ENCODE measurements at places on chromosomes 6 and 20.

GRCh38 chr20:43681468-43681942, 14.6 kb downstream of the MYBL2 start:
- H3K27ac ChIP-seq: no peak overlapping the region
- no peak for DNase-seq
- H3K4me1 ChIP-seq: no peaks in the 10 kb centered on the region
- no peaks in the 10 kb centered on the region for H3K27me3 ChIP-seq
- no peak overlapping the region for H3K4me3 ChIP-seq

DNA sequence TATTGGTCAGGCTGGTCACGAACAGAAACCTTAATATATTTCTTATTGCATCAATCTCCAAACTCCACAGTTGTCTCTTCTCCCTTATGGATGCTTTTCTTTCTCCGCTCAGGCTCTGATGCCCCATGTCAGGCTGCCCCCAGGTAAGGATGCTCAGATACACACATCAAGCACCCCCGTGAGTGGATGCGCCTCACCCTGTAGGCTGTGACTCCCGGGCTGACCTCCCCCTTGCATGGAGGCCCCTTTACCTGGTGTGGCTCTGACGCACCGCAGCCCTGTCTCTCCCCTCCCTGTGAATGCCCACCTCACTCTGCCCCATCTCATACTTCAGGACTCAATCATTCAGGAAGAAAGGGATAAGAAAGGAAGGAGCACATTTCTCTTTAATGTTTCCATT, 19.1 kb upstream of the RANBP9 start:
- no peak overlapping the region for H3K27ac ChIP-seq
- H3K36me3 ChIP-seq: no peaks in the 10 kb centered on the region
- no peaks in the 10 kb centered on the region for H3K4me1 ChIP-seq
- H3K4me3 ChIP-seq: no peak overlapping the region

GRCh38 chr6:36754582-36755434, 57.2 kb downstream of the RAB44 start:
- no peaks in the 10 kb centered on the region for H3K4me1 ChIP-seq
- H3K4me3 ChIP-seq: no peak overlapping the region
- no peaks in the 10 kb centered on the region for H3K36me3 ChIP-seq
- DNase-seq: no peak

GRCh38 chr20:50659975-50660670, 31.2 kb downstream of the RIPOR3 start:
- peak overlapping the region; percentile 49 for H3K27ac ChIP-seq
- H3K4me1 ChIP-seq: no peaks in the 10 kb centered on the region
- no peak overlapping the region for H3K4me3 ChIP-seq

GRCh38 chr6:43968110-43968965, 158.9 kb downstream of the MRPL14 start:
- no peak for DNase-seq
- H3K4me3 ChIP-seq: no peak overlapping the region
- H3K27me3 ChIP-seq: no peaks in the 10 kb centered on the region
- no peaks in the 10 kb centered on the region for H3K36me3 ChIP-seq
- H3K4me1 ChIP-seq: peaks cover 21% of the 10 kb centered on the region
- H3K27ac ChIP-seq: no peak overlapping the region

GRCh38 chr6:87277123-87277522, 45.3 kb upstream of the SMIM8 start:
- H3K27me3 ChIP-seq: no peaks in the 10 kb centered on the region
- no peaks in the 10 kb centered on the region for H3K36me3 ChIP-seq
- no peaks in the 10 kb centered on the region for H3K4me1 ChIP-seq
- H3K27ac ChIP-seq: no peak overlapping the region
- DNase-seq: no peak
- no peak overlapping the region for H3K4me3 ChIP-seq

GRCh38 chr20:62716941-62717310, 8.3 kb downstream of the NTSR1 start:
- no peak overlapping the region for H3K4me3 ChIP-seq
- H3K27ac ChIP-seq: no peak overlapping the region
- peaks cover 14% of the 10 kb centered on the region for H3K4me1 ChIP-seq
- H3K36me3 ChIP-seq: no peaks in the 10 kb centered on the region
- H3K27me3 ChIP-seq: no peaks in the 10 kb centered on the region
- no peak for DNase-seq

DNA sequence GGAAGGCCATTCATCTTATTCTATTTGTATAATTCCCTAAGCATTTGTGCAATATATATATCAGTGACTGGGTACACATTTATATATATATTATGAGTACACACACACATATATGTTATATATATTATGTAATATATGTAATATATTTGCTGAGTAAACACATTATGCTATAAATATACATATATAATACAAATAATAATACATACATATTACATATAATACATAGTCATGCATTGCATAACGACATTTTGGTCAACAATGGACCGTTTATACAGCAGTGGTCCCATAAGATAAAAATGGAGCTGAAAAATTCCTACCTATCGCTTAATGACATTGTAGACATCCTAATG, 11.4 kb upstream of the TMEM170B start:
- H3K27ac ChIP-seq: no peak overlapping the region
- H3K36me3 ChIP-seq: no peaks in the 10 kb centered on the region
- DNase-seq: no peak

GRCh38 chr20:20473657-20474056, 105.8 kb downstream of the INSM1 start:
- no peaks in the 10 kb centered on the region for H3K4me1 ChIP-seq
- H3K36me3 ChIP-seq: no peaks in the 10 kb centered on the region
- H3K27me3 ChIP-seq: no peaks in the 10 kb centered on the region

DNA sequence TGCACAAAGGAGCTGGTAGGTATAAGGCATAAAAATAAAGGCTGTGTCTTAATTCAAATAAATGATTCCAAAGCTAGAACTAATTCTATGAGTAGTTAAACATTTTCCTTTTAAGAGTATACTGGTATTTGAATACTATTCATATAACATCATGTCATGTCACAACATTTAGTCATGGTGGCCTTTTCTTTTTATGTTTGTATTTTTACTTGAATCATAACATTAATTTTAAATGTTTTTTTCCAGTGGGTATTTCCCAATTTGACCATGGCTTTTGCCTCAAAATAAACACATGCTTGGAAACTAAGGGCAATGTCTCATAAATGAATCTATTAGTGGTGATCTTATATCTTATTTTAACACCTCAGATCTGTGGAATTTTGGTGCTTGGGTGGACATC, 177.1 kb downstream of the CD109 start:
- H3K4me1 ChIP-seq: no peaks in the 10 kb centered on the region
- no peak overlapping the region for H3K27ac ChIP-seq
- no peak for DNase-seq
- H3K36me3 ChIP-seq: no peaks in the 10 kb centered on the region
- H3K27me3 ChIP-seq: no peaks in the 10 kb centered on the region

GRCh38 chr6:112348891-112349635, 1.9 kb downstream of the RFPL4B start:
- no peaks in the 10 kb centered on the region for H3K36me3 ChIP-seq
- no peak overlapping the region for H3K4me3 ChIP-seq
- H3K27ac ChIP-seq: no peak overlapping the region
- no peaks in the 10 kb centered on the region for H3K27me3 ChIP-seq
- no peak for DNase-seq

DNA sequence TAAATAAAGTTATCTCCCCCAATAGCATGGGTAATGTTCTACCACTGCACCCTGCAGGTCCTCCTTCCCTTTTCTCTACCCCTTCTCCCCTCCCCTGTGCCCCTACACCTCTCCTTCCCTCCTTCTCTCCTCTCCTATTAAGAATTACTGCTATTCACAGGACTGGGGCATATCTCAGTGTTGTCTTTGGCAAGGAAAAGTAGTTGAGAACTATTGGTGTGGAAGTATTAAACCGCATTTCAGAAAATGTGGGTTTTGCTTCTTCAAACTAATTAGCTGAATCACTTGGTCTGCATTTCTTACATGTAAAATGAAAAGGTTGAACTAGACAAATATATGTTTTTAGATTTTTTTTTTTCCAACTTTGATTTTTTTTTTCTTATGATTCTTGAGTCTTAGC, 296.3 kb downstream of the CDKAL1 start:
- no peaks in the 10 kb centered on the region for H3K27me3 ChIP-seq
- H3K36me3 ChIP-seq: no peaks in the 10 kb centered on the region
- DNase-seq: no peak
- H3K27ac ChIP-seq: no peak overlapping the region
- no peak overlapping the region for H3K4me3 ChIP-seq
- no peaks in the 10 kb centered on the region for H3K4me1 ChIP-seq

- H3K36me3 ChIP-seq: no peaks in the 10 kb centered on the region
- no peak overlapping the region for H3K4me3 ChIP-seq
- no peaks in the 10 kb centered on the region for H3K4me1 ChIP-seq
These were observed 60.4 kb downstream of the DOK5 start for GRCh38 chr20:54535746-54536145.

DNA sequence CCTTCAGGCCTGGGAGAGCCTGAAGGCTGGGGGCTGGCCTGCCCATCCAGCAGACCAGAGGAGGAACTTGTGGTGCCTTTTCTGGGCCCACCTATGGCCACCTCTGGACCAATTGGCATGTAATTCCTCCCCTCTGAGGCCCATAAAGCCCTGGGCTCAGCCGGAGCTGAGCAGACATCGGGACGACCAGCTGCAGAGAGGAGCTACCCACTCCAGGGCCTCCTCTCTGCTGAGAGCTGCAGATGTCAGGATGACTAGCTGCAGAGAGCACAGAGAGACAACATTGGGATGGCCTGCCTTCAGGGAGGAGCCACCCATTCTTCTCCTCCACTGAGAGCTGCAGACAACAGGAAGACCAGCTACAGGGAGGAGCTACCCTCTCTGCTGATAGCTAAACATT, 370.1 kb downstream of the CD83 start:
- H3K27ac ChIP-seq: no peak overlapping the region
- H3K4me3 ChIP-seq: no peak overlapping the region
- DNase-seq: no peak
- no peaks in the 10 kb centered on the region for H3K27me3 ChIP-seq
- no peaks in the 10 kb centered on the region for H3K4me1 ChIP-seq

DNA sequence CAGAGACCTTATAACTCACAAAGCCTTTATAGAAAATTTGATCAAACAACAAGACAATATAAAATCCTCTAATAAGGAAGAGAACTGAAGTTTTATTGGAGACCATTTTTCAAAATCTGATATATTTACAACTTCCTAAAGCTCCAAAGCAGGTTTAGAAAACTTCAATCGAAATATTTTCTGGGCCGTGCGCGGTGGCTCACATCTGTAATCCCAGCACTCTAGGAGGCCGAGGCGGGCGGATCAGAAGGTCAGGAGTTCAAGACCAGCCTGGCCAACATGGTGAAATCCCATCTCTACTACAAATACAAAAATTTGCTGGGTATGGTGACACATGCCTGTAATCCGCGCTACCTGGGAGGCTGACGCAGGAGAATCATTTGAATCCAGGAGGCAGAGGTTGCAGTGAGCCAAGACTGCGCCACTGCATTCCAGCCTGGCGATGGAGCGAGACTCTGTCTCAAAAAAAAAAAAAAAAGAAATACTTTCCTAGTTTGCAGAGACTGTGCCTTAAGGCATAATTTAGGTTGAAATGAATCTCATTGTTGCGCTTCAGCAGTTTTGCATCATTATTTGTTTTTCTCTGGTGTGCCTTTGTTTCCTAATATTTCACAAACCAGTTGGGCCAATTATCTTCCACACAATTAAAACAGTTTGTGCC, 60.6 kb upstream of the ASIP start:
- no peak overlapping the region for H3K4me3 ChIP-seq
- no peaks in the 10 kb centered on the region for H3K36me3 ChIP-seq
- DNase-seq: no peak

- H3K27me3 ChIP-seq: no peaks in the 10 kb centered on the region
- no peak overlapping the region for H3K4me3 ChIP-seq
- DNase-seq: no peak
- H3K36me3 ChIP-seq: no peaks in the 10 kb centered on the region
- H3K4me1 ChIP-seq: no peaks in the 10 kb centered on the region
- no peak overlapping the region for H3K27ac ChIP-seq
These were observed 3.9 kb upstream of the CNPY3 start for GRCh38 chr6:42925248-42925857.

DNA sequence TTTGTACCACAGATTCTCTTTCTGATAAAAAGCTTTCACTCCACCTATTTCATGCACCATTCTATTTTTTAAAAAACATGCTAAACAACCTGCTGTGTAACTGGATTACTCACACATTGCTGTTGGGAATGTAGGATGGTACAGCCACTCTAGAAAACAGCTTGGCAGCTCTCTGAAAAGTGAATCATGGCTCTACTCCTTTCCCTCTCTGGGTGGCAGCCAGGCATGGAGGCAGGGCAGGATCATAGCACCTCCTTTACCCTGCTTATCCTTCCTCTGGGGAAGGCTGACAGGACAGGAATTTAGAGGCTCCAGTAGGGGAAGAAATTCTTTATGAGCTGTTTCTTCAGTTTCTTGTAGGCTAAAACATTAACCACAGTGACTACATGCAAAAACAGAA, 6.7 kb upstream of the VNN2 start:
- H3K4me3 ChIP-seq: no peak overlapping the region
- no peak overlapping the region for H3K27ac ChIP-seq
- no peaks in the 10 kb centered on the region for H3K27me3 ChIP-seq
- no peak for DNase-seq
- H3K36me3 ChIP-seq: no peaks in the 10 kb centered on the region
- H3K4me1 ChIP-seq: no peaks in the 10 kb centered on the region

- H3K27me3 ChIP-seq: no peaks in the 10 kb centered on the region
- no peak overlapping the region for H3K27ac ChIP-seq
- H3K4me1 ChIP-seq: peaks cover 21% of the 10 kb centered on the region
- no peaks in the 10 kb centered on the region for H3K36me3 ChIP-seq
These were observed 1.3 kb downstream of the KPNA5 start for GRCh38 chr6:116682334-116682712.

DNA sequence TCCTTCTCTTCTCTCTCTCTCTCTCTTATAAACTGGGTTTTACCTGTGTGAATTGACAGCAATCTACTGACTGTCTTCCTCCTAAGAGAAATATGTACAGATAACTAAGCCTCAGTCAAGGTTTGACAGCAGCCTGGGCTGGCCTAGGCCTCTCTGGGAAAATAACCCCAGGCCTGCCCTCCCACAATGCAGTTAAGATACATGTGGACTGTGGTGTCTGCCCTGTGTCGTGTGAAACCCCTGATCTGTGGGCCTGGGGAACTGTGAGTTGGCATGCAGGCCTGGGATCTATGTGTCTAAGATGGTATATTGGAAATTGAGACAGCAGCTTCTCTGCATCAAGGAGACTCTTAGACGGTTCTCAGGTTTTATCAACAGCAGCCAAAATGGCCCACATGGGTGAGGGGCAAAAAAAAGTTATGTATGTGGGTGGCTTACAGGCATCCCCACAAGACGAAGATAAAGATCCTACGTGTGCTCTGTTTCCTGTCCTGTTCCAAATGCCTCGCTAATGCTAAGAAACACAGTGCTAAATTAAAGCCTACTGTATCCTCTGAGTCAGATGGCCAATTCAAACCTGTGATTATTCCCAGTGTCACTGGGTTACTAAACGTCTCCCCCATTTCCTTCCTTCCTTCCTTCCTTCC, 19.0 kb downstream of the LRFN2 start:
- H3K27ac ChIP-seq: no peak overlapping the region
- H3K4me1 ChIP-seq: no peaks in the 10 kb centered on the region
- no peak overlapping the region for H3K4me3 ChIP-seq

GRCh38 chr6:13261464-13261994, 66.8 kb downstream of the TBC1D7 start:
- H3K36me3 ChIP-seq: no peaks in the 10 kb centered on the region
- no peaks in the 10 kb centered on the region for H3K4me1 ChIP-seq
- no peak for DNase-seq
- H3K27ac ChIP-seq: no peak overlapping the region
